ENCODE measurements at places on chromosomes 1 and 21.

DNA sequence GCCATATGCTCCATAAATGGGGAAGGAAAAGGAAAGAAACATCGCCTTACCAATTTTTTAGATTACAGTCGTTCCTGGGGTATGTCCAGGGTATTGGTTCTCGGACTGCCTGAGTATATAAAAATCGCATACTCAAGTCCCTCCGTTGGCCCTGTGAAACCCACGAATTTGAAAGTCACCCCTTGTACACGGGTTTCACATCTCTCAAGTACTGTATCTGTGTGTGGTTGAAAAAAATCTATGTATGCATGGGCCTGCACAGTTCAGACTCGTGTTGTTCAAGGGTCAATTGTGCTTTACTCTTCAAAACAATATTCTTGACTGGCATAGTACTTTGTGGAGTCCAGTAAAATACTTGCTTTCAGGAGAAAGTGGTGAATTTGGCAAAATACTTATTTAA lies 171.7 kb downstream of the HS2ST1 start:
- no peak for DNase-seq

GRCh38 chr1:154405747-154406571 lies 816 bp downstream of the IL6R start:
- peak; percentile 25 for DNase-seq

DNA sequence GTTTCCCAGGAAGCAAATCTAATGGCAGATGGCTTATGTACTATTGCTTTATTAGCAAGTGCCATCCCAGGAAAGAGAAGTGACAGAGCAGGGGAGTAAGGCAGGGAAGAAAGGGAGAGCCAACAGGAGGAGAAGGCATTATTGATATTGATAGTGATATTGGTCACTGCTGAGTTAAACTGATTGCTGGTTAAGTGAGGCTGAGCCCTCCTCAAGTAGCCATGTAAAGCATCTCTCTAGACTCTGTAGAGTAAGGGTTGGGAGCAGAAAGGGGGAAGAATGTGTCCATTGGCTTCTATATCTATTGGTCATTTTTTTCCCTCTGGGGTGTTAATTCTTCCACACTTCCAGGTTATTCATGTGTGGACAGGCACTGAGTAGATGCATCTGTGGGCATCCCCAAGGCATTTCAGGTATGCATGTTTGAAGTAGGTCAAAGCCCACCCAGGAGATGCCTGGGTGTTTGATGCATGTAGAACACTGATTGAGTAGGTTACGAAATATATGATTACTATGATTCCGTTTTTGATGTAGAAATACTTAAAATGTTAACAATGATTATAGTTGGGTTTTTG lies 290.5 kb upstream of the DPYD start:
- DNase-seq, result no peak

DNA sequence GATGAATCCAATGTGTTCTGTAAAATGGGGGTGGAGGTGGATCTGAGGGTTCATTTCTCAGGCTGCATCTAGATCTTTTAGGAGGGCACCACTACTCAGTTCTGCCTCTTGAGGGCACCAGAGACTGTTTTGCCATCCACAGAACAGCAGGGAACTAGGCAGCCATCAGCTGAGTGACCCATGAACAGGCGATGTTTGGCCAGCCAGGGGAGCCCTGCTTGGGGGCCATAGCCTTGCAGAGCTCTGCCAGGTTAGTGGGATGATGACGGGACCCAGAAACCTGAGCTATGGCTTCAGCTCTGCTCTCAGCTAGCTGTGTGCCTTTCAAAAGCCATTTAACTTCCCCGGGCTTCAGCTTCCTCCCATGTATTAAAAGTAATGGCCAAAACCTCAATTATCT lies 13.4 kb upstream of the NOS1AP start:
- DNase-seq, result peak; percentile 12

- DNase-seq, result no peak
Observed at GRCh38 chr21:41923186-41923585, 30.6 kb downstream of the C2CD2 start.

GRCh38 chr1:197912739-197913494 lies 4.3 kb upstream of the LHX9 start:
- DNase-seq, result no peak

DNA sequence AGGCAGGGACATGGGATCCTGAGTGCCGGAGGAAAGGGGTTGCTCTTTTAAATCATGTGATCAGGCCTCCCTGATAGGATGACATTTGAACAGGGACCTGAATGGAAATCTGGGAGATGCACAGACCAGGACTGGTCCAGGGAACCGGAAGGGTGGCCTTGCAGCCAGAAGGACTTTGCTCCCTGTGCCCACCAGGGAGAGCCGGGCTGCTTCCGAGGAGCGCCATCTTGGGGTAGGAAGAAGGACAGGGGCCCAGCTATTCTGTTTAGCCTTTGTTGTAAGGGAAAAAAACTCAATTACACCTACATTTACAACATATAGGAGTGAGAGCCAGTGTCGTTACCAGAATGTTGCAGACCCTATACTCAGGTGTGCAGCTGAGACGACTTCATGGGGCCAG lies 5.5 kb downstream of the KLHDC7A start:
- DNase-seq, result no peak

DNA sequence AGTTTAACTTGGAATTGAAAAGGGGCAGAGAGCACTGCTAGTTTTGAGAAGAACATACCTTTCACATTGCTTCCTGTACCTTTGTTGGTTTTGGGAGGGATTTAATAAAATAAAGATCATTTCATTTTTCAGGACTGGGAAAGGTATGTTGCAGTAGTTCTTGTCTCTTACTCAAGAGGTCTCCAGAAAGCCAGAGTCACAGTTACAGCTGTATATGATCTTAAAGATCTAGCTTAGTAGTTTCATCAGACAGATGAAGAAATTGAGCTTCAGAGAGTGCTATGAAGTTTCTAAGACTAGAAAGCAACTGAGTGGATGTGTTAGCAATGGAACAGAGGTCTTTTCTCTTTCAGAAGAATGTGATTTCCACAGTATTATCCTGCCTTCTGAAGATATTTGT lies 1.0 kb downstream of the OR10K2 start:
- no peak for DNase-seq

DNA sequence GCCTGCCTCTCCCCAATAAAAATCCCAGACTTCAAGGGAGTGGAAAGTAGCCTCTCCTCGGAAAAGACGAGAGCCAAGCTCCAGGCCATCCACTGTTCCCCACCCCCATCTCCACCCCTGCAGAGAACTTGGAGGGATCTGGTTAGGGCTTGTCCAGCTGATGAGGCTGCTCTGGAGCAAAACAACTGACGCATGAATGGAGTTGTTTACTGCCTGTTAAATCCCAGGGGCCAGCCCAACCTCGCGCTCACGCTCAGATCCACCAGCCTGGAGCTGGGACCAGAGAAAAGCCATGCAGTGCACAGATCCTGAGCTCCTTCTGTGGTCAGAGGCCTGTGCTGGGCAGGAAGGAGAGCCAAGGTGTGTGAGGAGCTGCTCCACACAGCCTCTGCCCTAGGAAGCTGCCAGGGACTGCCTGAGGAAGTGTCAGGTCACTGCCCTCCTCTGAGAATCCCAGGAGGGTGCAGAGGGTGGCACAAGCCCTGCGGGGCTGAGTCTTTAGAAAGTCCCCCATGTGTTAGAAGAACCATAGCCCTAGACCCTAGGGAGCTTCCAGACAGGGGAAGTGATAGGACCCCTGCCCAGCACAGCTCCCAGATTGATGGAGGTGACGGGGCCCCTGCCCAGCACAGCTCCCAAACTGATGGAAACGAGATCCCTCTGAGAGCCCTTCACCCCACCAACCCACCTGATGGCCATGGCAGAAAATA lies 109.0 kb upstream of the IPO9 start:
- DNase-seq, result no peak

DNA sequence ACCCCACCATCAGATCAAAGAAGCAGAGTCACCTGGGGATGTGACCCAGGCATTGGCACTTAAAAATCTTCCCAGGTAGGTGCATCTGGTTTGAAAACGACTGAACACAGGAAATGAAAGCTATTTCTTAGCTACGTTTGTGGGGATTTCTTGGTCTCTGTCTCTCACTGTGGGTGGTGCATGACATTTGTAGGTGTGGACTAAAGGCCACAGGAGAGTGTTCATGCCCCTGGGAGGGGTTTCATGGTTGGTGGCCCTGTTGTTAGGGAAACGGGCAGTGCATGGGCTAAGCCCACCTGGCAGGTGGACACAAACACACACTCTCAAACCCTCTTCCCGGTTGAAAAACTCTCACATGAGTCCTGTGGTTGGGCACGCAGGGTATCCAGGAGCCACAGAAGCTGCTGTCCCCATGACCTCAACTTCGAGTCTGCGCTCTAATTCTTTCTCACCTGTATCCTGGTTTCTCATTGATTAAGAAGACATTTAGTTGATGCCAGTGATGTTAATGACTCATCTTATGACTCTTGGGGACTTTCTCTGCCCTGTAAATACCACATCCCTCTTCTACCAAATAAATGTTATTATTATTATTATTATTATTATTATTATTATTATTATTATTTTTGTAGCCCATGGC lies 119.4 kb downstream of the MRPS6 start:
- DNase-seq, result no peak

- DNase-seq, result no peak
Observed at GRCh38 chr1:227685807-227686206, 49.3 kb downstream of the JMJD4 start.

- no peak for DNase-seq
Observed at GRCh38 chr1:175555266-175555665, 188.1 kb downstream of the TNR start.

- no peak for DNase-seq
Observed at GRCh38 chr1:151992303-151993083, 1.2 kb downstream of the S100A10 start.

DNA sequence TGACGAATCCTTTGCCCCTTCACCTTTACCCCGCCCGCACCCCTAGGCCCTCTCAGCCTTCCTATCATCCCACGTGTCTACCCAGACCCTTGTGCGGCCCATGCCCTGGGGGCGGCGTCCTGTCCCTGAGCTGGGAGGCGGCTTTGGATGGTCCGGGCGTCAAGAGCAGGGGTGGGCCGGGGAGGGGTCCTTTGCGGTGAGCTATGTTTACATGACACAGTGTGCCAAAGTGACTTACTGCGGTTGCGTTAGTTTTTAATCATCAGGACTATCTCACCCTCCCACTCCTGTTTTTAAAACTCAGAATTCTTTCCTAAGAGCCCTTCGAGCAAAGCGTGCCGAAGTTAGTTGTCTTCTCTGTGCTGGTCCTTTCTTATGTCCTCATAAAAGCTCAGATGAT lies 144.6 kb downstream of the PGBD5 start:
- no peak for DNase-seq

- DNase-seq, result no peak
Observed at GRCh38 chr1:185373813-185374529, 56.9 kb upstream of the IVNS1ABP start.
